Activated CD4-positive, alpha-beta T cell treated with anti-CD3 and anti-CD28 coated beads, Interleukin-2, Interleukin-4, amounts not matched to agents 100 ng/mL and 50 ng/mL, durations not matched to agents 16 hours and 8 hours (primary cell): ENCODE measurements at places on chromosomes 1 and 21.

GRCh38 chr21:38389896-38390295 lies 108.4 kb downstream of the ERG start:
- no peak for DNase-seq

DNA sequence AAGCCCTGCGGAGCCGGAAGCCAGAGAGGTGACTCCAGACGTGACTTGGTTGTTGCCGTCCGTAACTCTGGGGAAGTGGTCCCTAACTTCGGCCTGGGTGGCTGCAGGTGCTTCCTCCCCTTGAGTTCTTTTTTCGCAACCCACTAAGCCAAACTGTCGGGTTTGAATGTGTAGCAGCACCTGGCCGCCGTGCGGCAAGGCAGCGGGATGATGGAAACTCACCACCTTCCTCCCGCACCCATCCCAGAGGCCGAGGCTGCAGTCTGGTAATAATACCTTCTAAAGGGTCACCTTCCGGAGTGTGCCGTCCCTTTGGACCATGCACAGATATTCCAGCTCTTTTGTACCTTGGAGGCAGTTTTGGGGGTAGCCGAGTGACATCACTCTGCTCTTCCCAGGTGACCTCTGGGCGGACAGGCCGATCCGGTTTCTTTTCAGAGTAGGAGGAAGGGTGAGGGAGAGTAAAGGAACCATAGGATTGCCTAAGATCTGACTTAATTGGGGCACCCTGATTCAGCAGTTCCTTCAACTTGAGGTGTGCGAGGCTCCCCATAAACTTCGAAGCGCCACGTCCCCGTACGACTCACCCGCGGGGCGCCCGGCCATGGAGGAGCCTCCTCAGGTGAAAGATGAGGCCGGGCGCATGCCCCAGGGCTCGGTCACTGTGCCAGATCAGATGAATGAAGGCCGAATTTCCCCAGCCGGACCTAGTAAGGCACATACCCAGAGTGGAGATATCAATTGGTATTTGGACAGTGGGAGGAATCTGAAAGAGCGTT lies 1.0 kb downstream of the KCNK1 start:
- no peak for DNase-seq

DNA sequence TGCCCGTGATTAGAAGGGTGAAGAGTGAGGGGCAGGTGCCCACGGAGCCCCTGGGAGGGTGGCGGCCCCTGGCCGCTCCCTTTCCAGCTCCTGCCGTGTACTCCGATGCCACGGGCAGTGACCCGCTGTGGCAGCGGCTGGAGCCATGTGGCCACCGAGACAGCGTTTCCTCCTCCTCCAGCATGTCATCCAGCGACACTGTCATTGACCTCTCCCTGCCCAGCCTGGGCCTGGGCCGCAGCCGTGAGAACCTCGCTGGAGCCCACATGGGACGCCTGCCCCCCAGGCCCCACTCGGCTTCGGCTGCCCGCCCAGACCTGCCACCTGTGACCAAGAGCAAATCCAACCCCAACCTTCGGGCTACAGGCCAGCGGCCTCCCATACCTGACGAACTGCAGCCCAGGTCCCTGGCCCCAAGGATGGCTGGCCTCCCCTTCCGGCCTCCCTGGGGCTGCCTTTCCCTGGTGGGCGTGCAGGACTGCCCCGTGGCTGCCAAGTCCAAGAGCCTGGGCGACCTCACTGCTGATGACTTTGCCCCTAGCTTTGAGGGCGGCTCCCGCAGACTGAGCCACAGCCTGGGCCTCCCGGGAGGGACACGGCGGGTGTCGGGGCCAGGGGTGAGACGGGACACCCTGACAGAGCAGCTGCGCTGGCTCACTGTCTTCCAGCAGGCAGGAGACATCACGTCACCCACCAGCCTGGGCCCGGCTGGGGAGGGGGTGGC lies 22.0 kb downstream of the PANK4 start:
- DNase-seq: no peak

DNA sequence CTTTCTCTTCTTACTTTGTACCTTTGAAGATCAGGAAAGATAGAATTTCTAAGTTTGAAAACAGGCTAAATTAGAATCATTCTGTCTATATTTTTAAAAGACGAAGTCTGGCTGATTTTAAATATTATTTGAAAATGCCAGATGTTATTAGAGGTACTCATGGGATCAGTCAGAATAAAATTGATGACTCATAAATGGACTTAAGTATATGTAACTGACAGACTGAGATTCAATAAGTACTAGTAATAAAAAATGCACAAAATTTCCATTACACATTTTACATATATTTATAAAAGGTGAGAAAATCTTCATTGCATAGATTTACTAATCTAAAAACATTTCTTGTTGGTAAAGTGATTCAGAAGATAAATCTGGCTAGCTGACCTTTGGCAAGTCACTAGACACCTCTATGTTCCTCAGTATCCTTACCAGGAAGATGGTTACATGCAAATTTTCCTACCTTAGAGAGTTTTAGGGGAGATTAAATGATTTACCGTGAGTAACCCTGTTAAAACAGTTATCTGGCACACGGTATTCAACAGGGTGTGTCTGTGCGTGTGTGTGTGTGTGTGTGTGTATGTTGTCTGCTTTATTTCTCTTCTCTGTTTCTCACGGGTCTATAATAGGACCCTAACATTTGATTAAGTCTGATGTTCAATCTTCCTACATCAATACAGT lies 189.0 kb downstream of the RUNX1 start:
- no peak for DNase-seq

GRCh38 chr1:33438364-33439160 lies 7.7 kb upstream of the PHC2 start:
- no peak for DNase-seq

DNA sequence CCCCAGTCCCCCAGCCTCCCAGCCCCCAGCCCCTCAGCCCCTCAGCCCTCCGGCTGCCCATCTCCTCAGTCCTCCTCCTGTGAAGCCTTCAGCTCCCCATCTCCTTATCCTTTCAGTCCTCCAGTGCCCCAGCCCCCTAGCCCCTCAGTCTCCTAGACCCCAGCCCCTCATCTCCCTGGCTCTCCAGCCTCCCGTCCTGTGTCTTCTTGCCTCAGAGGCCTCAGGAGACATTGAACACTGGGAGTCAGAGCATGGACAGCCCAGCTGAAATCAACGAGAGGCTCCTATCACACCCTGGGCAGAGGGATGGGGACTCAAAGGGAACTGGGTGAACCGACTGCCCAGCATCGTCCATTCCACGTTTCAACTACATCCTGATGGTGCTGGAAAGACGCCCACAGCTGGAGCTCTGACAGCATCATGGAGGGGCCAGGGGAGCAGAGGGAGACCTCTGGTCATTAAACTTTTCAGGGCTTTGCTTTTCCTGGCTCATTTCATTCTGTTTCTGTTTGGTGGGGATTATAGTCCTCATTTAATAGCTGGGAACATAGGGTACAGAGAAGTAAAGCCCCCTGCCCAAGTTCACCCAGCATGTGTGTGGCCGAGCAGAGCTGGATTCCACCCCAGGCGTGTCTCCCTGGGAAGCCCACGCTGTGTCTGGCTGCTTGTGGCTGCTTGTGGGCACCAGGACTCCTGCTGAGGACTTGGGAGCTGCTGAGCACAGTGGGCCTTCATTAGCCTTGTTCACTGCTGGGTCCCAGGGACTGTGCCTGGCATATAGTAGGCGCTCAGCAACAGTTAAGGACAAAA lies 396.7 kb downstream of the PTPRU start:
- DNase-seq: no peak

- DNase-seq: no peak
Observed at GRCh38 chr1:62045574-62045973, 149.1 kb upstream of the L1TD1 start.

DNA sequence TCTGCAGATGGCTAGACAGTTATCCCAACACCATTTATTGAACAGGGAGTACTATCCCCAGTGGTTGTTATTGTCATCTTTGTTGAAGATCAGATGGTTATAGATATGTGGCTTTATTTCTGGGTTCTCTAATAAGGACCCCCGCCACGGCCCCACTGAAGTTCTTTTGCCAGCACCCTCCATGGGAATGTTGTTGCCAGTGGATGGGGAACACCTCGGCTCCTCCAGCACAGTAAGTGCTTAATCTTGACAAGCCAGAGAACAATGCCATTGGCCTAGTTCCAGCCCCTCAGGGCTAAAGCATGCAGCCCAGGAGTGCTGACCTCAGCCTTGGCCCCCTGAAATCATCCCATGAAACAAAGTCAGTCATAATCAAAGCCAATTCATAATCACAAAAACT lies 337.6 kb downstream of the AGBL4 start:
- DNase-seq: no peak

DNA sequence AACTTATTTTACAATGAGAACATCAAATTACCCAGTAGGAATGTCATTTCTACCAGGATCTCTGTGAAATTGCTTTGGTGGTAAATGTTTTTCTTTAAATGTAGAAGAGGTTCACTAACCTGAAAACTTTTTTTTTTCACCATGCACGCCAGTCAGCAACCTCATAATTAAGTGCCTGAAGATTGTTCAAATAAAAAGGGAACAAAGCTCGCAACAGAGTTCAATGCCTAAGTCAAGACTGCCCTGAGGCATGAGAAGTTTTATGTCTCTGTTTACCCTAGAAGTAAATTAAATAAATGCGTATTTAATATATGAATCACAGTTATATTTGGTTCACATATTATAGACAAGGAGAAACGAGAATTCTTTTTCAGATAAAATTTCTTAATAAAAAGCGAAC lies 13.8 kb upstream of the SYDE2 start:
- DNase-seq: no peak

GRCh38 chr1:218880484-218881060 lies 293.1 kb upstream of the LYPLAL1 start:
- no peak for DNase-seq

- no peak for DNase-seq
Observed at GRCh38 chr1:47709019-47709871, 271.4 kb downstream of the FOXD2 start.

DNA sequence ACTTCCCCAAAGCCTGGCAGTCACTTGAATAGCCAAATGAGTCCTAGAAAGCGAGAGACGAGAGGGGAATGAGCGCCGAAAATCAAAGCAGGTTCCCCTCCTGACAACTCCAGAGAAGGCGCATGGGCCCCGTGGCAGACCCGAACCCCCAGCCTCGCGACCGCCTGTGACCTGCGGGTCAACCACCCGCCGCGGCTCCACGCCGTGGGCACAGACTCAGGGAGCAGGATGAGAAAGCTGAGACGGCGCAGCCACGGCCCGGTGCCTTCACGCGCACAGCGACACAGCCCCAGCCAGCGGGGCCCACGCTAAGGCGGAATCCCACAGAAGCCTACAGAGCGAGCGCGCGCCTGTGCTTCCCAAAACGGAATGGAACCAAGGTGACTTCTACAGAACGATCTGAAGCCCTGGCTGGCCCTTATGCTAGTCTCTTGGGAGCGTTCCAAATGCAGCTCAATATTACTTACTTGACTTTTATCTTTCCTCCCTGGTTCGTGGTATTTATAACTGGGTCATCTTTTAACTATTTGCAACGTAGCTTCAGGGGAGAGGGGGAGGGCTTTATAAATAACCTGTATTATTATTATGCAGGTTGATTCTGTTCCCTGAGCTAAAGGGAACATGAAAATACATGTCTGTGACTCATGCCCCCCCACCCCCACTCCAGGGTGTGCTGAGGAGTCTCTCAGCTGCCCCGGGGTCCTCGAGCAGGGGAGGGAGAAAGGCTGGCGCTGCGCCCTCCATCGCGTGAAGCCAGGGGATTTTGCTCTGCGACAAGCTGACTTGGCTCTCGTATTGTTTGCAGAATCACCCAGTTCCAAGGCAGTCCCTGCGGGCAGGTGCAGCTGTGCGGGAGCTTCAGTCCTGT lies 1.7 kb downstream of the TSPEAR start:
- no peak for DNase-seq

DNA sequence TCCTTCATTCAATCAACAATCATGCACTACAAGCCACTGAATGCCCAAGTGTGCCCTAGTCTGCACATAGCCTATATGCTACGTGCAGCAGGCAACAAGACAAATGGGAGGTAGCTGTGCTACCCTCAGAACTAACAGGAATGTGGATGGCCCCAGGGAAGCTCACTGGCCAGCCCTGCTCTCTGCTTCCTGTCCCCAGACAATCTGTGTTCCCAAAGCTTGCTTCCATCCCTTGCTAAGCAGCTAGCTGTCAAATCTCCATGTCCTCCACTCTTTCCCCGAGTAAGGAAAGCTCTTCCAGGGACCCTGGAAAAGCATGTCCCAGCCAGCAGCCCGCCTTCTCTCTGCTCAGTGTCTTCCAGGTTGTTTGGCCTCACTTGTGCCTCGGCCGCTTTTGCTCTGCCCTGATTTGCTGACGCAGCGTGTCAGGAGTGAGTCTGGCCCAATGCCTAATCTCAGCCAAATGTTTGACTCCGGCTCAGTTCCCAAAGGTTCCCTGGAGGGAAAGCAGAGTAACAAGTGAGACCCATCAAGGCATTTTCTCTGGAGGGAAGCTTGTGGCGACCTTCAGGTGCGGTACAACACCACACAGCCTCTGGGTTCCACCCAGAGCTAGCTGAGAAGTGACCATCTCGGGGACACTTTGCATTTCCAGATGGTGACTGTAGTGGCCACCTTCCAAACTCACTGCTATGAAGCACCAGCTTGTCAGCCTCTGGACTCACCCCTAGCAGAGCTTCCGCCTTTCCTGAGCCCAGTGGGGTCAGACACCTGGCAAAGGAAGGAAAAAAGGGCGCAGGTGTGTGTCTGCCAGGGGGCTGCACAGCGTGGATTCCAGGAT lies 243.4 kb downstream of the RHOU start:
- no peak for DNase-seq

GRCh38 chr1:207109004-207109403 lies 5.0 kb downstream of the C4BPA start:
- DNase-seq: no peak
